GM12864 (cell line): ENCODE measurements at places on chromosomes 16 and 17.

DNA sequence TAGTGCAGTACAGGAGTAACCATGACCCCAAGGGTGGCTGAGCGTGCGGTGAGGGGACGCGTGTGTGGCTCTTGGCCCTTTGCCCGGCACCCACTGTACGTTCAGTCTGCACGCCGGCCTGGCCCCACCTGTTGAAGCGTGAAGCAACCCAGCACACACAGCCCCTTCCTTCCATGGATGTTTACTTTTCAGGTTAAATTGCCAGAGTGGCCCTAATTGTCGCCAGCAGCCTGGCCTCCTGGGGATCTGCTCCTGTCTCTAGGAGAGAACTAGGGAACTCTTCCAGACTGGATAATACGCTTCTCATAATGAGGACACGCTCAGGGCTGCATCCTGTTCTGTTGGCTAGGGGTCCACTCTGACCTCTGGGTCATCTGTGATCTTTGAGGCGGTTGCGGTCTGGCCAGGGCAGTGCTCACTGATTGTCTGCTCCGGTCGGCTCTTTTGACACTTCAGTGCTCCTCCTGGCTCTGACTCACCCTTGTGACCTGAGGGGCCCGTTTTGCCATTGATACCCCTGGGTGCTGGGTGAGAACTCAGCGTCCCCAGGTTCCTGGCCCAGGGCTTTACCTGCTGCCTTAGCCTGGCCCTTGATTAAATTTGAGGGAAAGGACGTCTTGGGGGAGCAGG is 27.7 kb downstream of the TPSG1 start:
- no peak for DNase-seq

- DNase-seq: no peak
These were observed 289.6 kb downstream of the WWOX start for GRCh38 chr16:78389009-78389498.

- DNase-seq: no peak
These were observed 35.7 kb downstream of the CACNA1H start for GRCh38 chr16:1188432-1189189.

GRCh38 chr16:81318711-81319110 is 3.9 kb downstream of the GAN start:
- no peak for DNase-seq

GRCh38 chr17:1304522-1304921 is 25.1 kb downstream of the TRARG1 start:
- no peak for DNase-seq

GRCh38 chr16:28623172-28623711 is 13.4 kb upstream of the SULT1A1 start:
- no peak for DNase-seq

DNA sequence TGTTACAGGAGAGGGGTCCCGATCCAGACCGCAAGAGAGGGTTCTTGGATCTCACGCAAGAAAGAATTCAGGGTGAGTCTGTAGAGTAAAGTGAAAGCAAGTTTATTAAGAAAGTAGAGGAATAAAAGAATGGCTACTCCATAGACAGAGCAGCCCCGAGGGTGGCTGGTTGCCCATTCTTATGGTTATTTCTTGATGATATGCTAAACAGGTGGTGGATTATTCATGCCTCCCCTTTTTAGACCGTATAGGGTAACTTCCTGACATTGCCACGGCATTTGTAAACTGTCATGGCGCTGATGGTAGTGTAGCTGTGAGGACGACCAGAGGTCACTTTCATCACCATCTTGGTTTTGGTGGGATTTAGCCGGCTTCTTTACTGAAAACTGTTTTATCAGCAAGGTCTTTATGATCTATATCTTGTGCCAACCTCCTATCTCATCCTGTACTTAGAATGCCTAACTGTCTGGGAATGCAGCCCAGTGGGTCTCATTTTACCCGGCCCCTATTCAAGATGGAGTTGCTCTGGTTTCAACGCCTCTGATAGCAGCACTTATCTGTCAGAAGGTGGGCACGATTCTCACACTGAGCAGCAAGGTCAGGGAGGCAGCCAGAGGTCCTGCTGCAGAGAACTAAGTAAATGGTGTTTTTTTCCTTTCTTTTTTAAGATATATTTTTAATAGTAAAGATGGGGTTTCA is 26.5 kb upstream of the XYLT2 start:
- no peak for DNase-seq

GRCh38 chr16:23407436-23408127 is 45.4 kb downstream of the COG7 start:
- no peak for DNase-seq

GRCh38 chr16:28923652-28924398 is 1.2 kb downstream of the RABEP2 start:
- peak; percentile 88 for DNase-seq

DNA sequence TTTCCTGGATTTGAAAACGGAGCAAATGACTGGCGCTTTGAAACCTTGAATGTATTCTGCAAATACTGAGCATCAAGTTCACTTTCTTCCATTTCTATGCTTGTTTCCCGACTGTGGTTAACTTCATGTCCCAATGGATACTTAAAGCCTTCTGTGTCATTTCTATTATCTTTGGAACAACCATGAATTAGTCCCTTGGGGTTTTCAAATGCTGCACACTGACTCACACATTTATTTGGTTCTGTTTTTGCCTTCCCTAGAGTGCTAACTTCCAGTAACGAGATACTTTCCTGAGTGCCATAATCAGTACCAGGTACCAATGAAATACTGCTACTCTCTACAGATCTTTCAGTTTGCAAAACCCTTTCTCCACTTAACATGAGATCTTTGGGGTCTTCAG is 32.3 kb downstream of the BRCA1 start:
- no peak for DNase-seq

DNA sequence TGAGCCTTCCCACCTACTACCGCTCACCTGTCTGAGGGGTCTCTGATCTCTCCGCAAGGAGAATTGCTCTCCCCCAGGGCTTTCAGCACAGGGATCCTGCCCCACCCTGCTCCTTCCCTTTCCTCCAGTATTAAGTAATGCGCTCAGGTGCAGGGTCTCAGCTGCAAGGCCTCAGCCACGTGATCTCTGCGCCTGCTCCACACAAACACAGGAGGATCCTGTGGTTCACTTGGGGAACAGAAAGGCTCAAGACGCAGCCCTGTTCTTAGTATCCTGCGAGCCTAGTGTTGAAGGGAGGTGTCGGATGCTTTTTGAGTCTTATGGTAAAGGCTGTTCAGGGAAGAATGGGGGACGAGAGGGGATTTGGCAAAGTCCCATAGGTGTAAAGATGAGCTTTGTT is 41.6 kb upstream of the GCSH start:
- DNase-seq: no peak

GRCh38 chr17:70254735-70255460 is 85.6 kb downstream of the KCNJ2 start:
- DNase-seq: no peak

DNA sequence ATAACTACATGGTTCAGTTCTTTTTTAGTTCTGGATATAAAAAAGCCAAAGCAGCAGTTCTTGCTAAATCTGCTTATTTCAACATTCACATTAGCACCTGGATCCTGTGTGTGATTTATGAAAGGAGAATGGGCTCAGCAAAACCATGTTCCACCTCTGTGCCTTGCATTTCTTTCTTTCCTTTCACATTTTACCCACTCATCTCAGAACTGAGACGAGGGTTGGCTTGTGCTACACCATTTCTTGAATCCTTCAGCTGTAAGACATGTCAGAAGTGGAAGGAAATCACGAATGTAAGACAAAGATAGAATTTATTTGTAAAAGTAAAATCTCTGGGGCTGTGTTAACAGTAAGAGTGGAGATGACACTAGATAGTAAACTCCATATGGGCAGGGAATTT is 1.2 kb upstream of the UTP6 start:
- peak; percentile 44 for DNase-seq

GRCh38 chr17:39889200-39889599 is 21.2 kb downstream of the ZPBP2 start:
- DNase-seq: no peak

GRCh38 chr17:79192503-79193351 is 118.1 kb downstream of the ENGASE start:
- no peak for DNase-seq

DNA sequence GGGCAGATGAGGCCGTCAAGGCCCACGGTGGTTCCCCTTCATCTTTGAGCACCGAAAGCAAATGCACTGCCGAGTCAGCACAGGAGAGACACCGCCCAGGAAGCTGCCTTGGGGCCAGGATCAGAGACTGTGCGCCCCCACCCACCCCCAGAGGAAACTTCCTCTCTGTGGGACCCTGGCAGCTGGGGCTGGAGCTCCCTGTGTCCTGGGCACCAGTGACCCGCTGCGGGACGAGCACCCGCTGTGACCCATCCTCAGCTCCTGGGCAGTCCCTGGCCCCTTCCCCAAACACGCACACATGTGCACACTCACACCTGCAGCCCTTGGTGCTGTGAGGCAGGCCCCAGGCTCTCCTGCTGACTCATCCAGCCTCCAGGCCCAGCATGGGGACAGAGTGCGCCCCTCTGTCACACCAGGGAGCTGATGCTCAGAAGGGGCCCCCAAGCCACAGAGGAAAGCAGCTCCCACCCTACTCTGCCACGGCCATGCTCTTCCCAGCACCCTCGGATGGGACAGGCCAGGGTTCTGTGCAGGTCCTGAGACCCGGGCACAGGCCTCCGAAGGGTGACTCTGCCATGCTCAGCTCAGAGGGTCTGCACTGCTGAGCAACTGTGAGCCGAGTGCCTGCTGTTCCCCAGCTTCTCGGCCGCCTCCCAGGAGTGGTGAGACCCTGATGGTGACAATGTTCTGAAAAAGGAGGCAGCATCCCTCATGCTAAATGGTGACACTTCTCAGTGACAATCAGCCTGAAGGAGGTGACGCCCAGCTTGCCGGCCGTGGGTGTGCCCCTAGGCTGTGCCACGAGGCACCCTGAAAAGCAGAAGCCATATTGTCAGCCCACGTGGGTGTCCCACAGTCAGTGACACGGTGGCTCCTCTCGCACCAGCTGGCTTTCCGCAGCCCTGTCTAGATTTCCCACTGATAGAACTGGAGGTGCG is 3.6 kb downstream of the PIEZO1 start:
- peak; percentile 69 for DNase-seq

DNA sequence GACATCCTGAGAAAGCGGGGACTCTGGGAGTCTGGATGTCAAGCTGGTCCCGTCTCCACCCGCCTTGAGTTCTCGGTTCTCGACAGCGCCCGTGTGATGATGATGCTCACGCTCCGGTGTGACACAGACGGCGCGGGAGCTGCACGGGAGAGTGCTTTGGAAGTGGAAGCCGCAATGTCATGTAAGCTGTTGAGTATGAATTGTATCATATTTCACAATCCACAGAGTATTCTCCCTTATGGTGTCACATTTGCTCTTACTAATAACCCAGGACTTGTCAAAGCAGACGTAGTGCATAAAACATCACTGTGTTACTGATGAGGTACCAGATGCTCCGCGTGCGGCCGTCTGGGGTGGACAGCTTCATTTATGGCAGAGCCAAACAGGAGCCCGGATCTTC is 217.5 kb upstream of the CHMP6 start:
- DNase-seq: no peak

DNA sequence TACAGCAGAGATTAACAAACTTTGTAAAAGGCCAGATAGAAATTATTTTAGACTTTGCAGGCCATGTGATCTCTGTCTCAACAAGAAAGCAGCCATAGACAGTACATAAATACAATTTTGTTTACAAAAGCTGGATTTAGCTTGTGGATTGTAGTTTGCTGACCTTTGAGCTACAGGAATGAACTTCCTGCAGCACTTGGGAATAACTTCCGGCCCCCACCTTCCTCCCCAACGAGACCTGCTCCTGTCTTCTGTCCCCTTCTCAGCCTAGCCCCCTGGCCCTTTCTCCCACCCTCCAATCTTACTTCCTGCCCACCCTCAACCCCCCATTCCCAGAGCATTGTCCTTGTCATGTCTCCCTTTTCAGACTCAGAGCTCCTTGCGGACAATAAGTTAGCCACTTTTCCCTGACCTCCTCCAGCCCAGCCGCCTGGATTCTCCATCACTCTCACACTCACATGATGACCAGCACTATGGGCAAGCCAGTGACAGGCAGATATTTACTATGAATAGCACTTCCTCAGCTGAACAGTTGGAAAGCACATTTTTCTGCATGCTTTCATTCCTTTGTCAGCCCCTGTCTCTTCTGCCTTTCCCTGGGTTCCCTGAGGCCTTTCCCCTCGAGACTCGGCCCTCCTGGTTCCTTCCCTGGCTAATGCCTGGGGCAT is 27.6 kb upstream of the DLX3 start:
- DNase-seq: no peak

- no peak for DNase-seq
These were observed 17.1 kb downstream of the C16orf74 start for GRCh38 chr16:85733839-85734170.

DNA sequence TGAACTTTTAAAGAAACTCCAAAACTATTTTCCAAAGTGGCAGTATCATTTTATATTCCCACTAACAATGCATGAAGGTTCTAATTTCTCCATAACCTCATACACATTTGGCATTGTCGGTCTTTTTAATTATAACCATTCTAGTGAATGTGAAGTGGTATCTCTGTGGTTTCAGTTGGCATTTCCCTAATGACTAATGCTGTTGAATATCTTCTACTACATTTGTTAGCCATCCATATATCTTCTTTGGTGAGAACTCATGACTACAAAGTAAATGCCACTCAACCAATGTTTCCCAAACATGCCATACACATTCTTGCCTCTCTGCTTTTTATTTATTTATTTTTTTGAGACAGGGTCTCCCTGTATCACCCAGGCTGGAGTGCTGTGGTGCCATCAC is 31.7 kb upstream of the TAOK1 start:
- no peak for DNase-seq
